ENCODE measurements at places on chromosomes 1 and 21.

- no peak for DNase-seq
Observed at GRCh38 chr1:246827396-246827795, 103.2 kb downstream of the SCCPDH start.

- peak; percentile 43 for DNase-seq
Observed at GRCh38 chr1:205374210-205375078, 17.7 kb upstream of the KLHDC8A start.

- DNase-seq: no peak
Observed at GRCh38 chr1:72109916-72110315, 172.4 kb downstream of the NEGR1 start.

DNA sequence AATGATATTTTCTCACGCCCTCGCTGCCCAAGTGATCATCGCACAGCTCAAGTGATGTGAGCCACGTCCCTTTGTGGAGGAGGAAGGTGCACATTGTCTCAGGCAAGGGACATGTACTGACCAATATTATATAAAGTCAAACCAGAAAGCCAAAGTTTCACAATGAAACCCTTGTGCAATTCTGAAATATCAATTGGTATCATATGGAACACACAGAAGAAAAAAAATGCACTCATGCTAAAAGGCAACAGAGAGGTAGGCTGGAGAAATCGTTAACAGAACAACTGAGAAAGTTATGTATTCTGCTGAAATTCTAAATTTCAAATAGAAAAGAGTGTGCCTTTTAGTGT, 1.9 kb downstream of the JAM2 start:
- no peak for DNase-seq

DNA sequence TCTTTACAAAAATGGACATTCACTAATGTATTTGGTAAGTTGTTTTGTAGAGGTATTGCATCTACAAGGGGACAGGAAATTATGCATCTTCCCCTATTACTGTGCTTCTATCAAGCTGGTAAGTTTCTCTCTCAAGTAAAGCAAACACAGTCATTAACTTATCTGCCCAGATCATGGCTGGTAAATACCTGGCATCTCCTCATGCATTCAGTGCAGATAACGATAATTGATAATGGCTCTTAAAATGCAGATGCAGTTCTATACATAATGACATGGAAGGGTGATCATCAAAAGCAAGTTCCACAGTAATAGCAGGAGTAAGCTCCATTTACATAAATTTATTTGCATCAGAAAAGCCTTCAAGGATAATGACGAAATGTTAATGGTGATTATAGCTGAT, 122.4 kb downstream of the SIPA1L2 start:
- no peak for DNase-seq

DNA sequence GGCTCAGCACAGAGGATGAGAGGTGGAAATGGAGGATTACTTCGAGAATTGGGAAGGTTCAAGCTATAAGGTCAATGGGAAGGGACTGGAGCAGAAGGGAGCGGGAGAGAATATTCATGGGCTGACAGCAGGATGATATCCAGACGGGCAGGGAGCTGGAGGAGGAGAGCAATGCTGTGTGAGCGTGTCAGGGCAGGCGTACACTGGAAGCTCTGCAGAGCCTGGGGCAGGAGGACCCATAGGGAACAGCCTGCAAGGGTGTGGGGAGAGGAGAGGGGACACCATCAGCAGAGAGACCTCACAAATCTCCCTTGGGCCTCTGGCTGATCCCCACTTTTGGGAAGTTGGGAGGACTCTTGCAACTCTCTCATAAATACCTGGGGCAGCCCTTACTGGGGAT, 13.7 kb downstream of the CSF1 start:
- no peak for DNase-seq

DNA sequence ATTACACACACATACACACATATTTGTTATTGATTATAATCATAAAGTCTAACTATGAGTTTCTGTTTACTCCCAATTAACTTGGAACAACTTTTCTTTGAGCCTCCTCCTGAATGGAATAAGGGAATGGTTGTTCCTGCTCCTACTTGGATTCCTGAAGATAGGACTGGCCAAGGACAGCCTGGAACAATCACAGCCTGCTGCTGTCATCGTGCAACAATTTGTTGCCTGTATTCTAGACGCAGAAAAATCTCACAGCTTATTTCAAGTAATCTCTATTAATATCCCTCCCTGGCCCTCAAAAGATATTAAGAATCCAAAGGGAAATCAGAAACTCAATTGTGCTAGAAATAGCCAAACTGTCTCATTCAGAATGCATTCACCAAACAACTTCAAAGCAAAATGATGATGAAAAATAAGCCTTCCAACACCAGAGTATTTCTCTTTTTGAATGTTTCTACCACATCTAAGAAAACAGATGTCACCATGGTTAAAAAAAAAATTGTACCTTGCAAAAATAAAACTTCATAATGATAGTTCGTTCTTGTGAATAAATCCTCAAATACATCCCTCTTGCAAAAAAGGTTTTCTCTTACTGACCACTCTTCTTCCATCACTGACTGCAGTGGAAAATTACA, 30.9 kb downstream of the RCAN1 start:
- DNase-seq: no peak

GRCh38 chr1:92851729-92852128, 19.9 kb downstream of the RPL5 start:
- no peak for DNase-seq

- no peak for DNase-seq
Observed at GRCh38 chr1:188689542-188689941, 1788.1 kb downstream of the BRINP3 start.

GRCh38 chr1:46554597-46555381, 3.3 kb upstream of the KNCN start:
- peak; percentile 53 for DNase-seq

DNA sequence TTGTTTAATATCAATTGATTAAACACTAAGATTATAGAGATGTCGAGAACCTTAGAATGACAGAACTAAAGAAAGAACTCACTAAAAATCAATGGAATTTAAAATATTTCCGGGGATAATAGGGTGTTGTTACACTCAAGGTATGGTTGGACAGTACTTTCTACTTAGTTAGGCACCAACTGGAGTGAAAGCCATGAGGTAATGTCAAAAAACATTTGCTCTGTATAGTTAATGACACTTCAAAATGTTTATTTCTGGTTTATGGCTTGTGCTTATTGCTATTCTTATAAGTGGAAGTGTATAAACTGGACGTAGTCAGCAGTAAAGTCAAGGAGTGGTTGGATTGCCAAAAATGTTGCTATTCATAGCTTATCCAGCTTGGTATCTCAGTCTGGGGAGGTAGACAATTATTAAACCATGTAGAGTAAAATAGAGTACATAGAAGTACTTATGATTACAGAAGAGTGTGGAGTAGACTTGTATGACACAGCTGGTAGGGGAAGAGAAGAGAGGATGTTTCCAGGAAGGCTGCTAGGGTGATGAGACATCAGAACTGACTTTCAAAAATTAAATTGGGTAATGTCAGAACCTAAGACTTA, 56.5 kb upstream of the BMP8A start:
- no peak for DNase-seq

GRCh38 chr1:219582296-219582695, 30.6 kb downstream of the ZC3H11B start:
- no peak for DNase-seq

- DNase-seq: no peak
Observed at GRCh38 chr1:9229549-9229948, 5.0 kb upstream of the H6PD start.

- DNase-seq: no peak
Observed at GRCh38 chr1:12088607-12089006, 25.5 kb downstream of the TNFRSF8 start.

- no peak for DNase-seq
Observed at GRCh38 chr1:185627761-185628501, 106.3 kb upstream of the HMCN1 start.

Data from endodermal cell (in vitro differentiated cells).